ENCODE measurements at places on chromosomes 3 and 15. TPM values are rescaled to one million over a fixed set of nuclear protein-coding genes. Genes with fewer than 3 reads are reported as not detected.

GRCh38 chr3:13688034-13688433 is 139.1 kb downstream of the FBLN2 start:
- DNase-seq, result no peak
- no peaks in the 10 kb centered on the region for H3K36me3 ChIP-seq
- no peaks in the 10 kb centered on the region for H3K4me1 ChIP-seq
- no peak overlapping the region for H3K4me3 ChIP-seq
- H3K27ac ChIP-seq, result no peak overlapping the region

DNA sequence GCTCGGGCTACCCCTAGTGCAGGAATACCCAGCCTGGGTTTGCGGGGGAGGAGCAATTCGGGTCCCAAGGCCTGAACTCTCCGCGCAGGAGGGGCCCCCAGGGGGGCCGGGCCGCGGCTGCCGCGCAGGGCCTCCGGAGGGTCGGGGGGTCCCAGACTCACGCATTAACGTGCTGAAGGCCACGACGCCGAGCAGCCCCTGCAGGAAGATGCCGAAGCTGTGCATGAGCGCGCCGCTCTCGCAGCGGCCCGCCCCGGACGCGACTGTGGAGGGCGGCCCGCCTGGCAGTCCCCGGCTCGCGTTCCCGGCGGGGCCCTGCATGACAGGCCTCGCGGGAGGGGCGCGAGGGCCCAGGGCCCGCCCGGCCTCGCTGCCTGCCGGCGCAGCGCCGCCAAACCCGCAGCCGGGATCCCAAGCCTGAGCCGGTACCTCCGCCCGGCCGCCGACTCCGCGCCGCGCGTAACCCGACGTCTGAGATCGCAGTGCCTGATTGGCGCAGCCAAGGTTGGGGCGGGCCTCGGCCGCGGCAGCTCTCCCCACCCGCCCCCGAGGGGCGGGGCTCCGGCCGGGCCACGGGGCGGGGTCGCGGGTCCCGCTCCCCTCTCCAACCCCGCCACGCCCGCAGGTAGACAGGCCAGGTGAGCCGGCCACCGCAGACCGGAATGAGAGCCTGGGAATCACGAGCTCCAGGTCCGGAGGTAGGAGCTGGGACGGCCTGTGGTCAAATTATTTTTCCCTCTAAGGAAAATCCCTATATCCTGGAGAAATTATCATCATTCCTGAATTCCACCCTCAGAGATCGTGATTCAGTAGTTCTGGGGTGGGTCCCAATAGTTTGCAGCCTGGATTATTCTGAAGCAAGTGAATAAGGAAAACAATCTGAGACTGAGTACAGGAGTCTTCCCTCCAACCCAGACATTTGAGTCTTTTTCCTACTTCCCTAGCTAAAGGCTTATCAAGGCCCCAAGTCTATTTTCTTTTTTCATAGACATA is at the start of gene STIMATE:
Gene STIMATE (minus strand): TSS at position 419 of the 993 bp plus-strand sequence. CDS start 98 bp downstream, at position 321.
- no peaks in the 10 kb centered on the region for H3K36me3 ChIP-seq
- H3K4me3 ChIP-seq, result peak within 1 kb of the TSS; percentile 80
- H3K27ac ChIP-seq, result no peak within 1 kb of the TSS
- no peaks in the 10 kb centered on the region for H3K27me3 ChIP-seq
- H3K4me1 ChIP-seq, result peaks cover 43% of the 10 kb centered on the region

GRCh38 chr15:81303244-81304225 is 20.4 kb downstream of the STARD5 start:
- no peaks in the 10 kb centered on the region for H3K36me3 ChIP-seq
- DNase-seq, result no peak
- peak overlapping the region; percentile 57 for H3K27ac ChIP-seq

The ZNF445 gene
- 5.4 TPM for polyA plus RNA-seq

DNA sequence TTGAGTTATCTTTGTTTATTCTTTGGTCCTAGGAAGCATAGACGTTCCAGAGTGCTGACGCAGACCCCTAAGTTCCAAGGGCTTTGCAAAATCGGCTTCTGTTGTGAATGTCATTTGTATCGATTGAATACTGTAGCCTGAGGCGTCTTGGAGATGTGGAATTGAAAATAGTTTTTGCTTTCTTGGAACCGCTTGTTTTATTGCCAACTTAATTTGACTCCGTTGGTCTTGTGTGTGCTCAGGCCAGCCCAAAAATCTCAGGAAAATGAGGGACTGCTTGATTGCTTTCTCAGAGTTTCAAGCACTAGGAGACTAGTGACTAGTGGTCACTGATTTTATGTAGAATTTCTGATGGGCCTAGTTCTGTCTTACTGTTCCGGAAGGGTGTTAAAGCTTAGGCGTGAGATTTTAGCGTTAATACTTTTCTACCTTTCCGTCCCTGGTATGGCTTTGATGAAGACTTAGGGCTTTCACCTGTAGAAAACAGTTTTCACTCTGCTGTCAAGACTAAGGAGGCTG is 263 bp upstream of the UTS2B start:
- H3K4me3 ChIP-seq, result peak overlapping the region; percentile 94
- H3K27ac ChIP-seq, result peak overlapping the region; percentile 95
- peaks cover 7% of the 10 kb centered on the region for H3K4me1 ChIP-seq
- DNase-seq, result no peak
- H3K36me3 ChIP-seq, result no peaks in the 10 kb centered on the region

- H3K36me3 ChIP-seq, result no peaks in the 10 kb centered on the region
- no peak for DNase-seq
- peaks cover 5% of the 10 kb centered on the region for H3K4me1 ChIP-seq
- no peak overlapping the region for H3K4me3 ChIP-seq
- no peaks in the 10 kb centered on the region for H3K27me3 ChIP-seq
- H3K27ac ChIP-seq, result no peak overlapping the region
Measured at GRCh38 chr3:15385901-15386653, 41.3 kb downstream of the METTL6 start.

GRCh38 chr3:179603831-179604230 is 607 bp downstream of the MRPL47 start:
- peak overlapping the region; percentile 95 for H3K27ac ChIP-seq
- peaks cover 57% of the 10 kb centered on the region for H3K36me3 ChIP-seq

The SATB1 gene
- 17.7 TPM for polyA plus RNA-seq

DNA sequence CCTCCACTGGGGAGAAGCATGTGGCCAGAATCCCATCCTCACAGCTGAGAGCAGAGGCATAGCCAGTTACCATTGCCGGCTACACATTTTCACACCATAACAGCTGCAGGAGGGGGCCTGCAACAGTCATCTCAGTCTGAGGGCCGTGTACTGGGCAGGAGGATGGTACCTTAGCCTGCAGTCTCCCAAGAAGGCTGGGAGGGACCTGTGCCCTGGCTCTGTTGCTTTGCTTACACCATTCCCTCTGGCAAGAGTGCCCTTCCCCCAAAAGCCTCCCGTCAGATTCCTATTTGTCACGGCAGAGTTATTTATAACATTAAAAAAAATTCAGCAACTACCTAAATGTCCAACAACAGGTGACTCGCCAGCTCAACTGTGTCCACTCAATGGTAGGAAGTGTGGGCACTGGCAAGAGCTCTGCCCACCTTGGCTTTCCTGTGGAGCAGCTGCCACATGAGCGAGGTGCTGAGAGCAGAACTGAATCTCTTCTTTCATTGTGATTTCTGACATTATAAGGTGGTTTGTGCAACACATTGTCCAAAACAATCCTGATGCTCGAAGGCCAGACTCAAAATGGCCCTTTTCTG is 4.4 kb downstream of the CAMKV start:
- H3K27me3 ChIP-seq, result peaks cover 28% of the 10 kb centered on the region
- H3K4me1 ChIP-seq, result peaks cover 7% of the 10 kb centered on the region
- DNase-seq, result no peak
- H3K36me3 ChIP-seq, result no peaks in the 10 kb centered on the region

DNA sequence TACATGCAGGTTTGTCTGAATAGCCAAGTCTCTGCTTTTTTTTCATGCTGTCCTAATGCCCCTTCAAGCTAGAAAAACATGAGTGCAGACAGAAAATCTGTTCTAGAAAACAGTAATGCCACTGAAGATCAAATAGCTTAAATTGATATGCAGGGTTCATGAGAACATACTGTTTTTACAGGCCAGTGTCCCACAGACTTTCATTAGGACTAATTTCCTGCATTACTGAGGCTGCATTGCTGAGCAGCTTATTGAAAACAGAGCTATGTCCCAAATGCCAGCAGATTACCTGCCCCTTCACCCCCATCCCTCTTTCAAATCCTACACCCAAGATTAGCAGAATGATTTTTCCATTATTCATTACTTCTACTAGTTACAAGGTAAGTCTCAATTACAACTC is 665 bp downstream of the TM4SF18 start:
- H3K27me3 ChIP-seq, result no peaks in the 10 kb centered on the region
- no peaks in the 10 kb centered on the region for H3K4me1 ChIP-seq
- H3K36me3 ChIP-seq, result no peaks in the 10 kb centered on the region
- H3K4me3 ChIP-seq, result peak overlapping the region; percentile 46

DNA sequence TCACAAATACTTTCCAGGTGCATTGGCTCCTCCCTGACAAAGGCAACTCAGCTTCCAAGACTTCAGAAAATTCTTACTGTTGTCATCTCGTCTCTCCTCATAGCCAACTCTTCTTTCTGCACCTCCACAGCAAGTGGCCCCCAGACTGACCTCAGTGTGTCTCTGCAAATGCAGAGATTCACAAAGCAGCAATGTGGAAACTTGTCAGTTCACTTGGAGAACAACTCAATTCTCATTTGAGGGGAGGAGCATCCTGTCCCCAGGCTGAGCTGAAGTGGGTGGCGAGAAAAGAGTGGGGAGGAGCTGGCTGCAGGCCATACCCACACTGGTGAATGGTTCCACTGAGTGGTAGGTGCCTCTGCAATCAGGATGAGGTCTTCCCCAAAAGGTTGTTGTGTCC is 248.7 kb upstream of the IL12A start:
- no peak overlapping the region for H3K4me3 ChIP-seq
- H3K36me3 ChIP-seq, result no peaks in the 10 kb centered on the region
- H3K27ac ChIP-seq, result no peak overlapping the region
- no peaks in the 10 kb centered on the region for H3K27me3 ChIP-seq
- no peaks in the 10 kb centered on the region for H3K4me1 ChIP-seq

GRCh38 chr3:108569336-108569735 is 19.9 kb downstream of the CIP2A start:
- H3K27me3 ChIP-seq, result no peaks in the 10 kb centered on the region
- DNase-seq, result no peak
- no peaks in the 10 kb centered on the region for H3K36me3 ChIP-seq
- H3K27ac ChIP-seq, result no peak overlapping the region
- no peaks in the 10 kb centered on the region for H3K4me1 ChIP-seq

- no peaks in the 10 kb centered on the region for H3K36me3 ChIP-seq
- H3K4me3 ChIP-seq, result no peak overlapping the region
- H3K27me3 ChIP-seq, result no peaks in the 10 kb centered on the region
Measured at GRCh38 chr3:45043728-45044299, 17.7 kb downstream of the CLEC3B start.

Measured in heart left ventricle (tissue), 16 donors.